ENCODE measurements at places on chromosomes 3 and 15.
A peak's percentile ranks its signal among the peaks of the same experiment; 100 is the strongest.

DNA sequence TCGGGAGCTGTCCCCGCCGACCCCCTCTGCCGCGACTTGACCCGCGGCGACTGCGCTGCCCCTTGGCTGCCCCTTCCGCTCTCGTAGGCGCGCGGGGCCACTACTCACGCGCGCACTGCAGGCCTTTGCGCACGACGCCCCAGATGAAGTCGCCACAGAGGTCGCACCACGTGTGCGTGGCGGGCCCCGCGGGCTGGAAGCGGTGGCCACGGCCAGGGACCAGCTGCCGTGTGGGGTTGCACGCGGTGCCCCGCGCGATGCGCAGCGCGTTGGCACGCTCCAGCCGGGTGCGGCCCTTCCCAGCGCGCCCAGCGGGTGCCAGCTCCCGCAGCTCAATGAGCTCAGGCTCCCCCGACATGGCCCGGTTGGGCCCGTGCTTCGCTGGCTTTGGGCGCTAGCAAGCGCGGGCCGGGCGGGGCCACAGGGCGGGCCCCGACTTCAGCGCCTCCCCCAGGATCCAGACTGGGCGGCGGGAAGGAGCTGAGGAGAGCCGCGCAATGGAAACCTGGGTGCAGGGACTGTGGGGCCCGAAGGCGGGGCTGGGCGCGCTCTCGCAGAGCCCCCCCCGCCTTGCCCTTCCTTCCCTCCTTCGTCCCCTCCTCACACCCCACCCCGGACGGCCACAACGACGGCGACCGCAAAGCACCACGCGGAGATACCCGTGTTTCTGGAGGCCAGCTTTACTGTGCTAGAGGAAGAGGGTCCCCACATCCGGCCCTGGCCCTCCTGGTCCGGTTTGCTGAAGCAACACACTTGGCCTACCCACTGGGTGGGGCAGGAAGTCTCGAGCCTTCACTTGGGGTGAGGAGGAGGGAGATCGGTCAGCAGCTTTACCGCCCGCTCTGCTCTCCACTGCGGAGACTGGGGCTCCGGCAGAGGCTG is at the start of gene RASSF1:
Gene RASSF1 (minus strand): TSS at position 389 of the 882 bp plus-strand sequence. CDS start 31 bp downstream, at position 358.
- no peak for DNase-seq

DNA sequence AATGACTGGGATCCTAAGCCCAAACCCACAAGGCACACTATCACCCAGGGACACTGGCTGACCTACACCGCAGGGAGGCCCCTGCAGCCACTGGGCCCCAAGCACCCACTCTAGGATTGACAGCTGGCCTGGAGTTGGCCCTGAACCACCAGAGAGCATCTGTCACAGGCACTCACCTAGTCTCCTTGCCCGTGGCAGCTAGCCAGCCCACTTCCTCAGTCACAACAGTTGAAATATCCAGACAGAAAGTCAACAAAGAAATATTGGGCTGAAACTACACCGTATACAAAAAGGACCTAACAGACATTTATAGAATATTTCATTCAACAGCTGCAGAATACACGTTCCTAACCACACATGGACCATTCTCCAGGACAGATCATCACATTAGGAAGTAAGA is 5.2 kb upstream of the SPINK8 start:
- no peak for DNase-seq

GRCh38 chr15:60601098-60601497 is 122.2 kb upstream of the ICE2 start:
- no peak for DNase-seq

- DNase-seq, result no peak
These were observed 30.2 kb downstream of the CLDN1 start for GRCh38 chr3:190291994-190292584.

GRCh38 chr3:64306745-64307144 is 81.5 kb upstream of the PRICKLE2 start:
- no peak for DNase-seq

GRCh38 chr3:128413003-128413370 is 53.7 kb downstream of the DNAJB8 start:
- DNase-seq, result no peak

DNA sequence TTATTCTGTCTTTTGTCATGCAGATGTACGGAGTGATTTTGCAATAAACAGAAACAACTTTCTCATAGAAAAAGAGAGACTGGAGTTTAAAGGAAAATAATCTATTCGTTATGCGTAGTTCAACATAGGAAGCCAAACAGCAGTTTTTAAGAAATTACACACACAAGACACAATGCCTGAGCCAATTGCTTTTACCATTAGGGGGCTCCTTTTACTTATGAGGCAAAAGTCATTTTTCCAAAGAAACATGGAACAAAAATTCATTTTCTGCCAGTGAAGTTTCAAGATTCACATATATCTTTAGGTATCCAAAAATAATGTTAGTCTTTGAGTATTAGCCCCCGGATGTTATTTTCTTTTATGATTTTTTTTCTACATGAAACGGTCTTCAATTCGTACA is 10.7 kb downstream of the CNTN6 start:
- DNase-seq, result peak; percentile 28

- DNase-seq, result no peak
These were observed 18.4 kb downstream of the CTXND1 start for GRCh38 chr15:80233581-80233980.

DNA sequence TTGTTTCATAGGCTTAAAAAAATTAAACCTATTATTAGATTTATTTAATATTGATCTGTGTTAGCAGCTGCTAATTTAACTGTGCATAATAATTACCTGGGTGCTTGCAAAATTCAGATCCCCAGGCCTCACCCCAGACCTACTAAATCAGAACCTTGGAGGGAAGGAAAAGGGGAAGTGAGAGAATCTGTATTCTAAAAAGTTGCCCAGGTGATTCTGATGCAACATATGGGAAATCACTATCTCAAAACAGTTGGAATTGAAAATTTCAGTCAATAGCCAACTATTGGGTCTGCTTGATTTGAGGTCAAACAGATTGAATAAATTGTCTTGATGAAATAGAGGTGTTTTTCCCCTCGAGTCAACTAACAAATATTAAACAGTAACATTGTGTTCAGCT is 538.5 kb upstream of the ADAMTS9 start:
- no peak for DNase-seq
